ENCODE measurements at places on chromosomes 3 and 15. TPM values are rescaled to one million over a fixed set of nuclear protein-coding genes. Genes with fewer than 3 reads are reported as not detected.

HRG gene
- not detected for total RNA-seq

GRCh38 chr3:67564008-67564407, 90.4 kb downstream of the SUCLG2 start:
- DNase-seq: no peak
- H3K36me3 ChIP-seq: no peaks in the 10 kb centered on the region
- no peak overlapping the region for H3K4me3 ChIP-seq
- peaks cover 1% of the 10 kb centered on the region for H3K27me3 ChIP-seq
- H3K27ac ChIP-seq: no peak overlapping the region

GRCh38 chr3:54746722-54747121, 181.1 kb downstream of the LRTM1 start:
- H3K4me1 ChIP-seq: no peaks in the 10 kb centered on the region
- no peak overlapping the region for H3K4me3 ChIP-seq
- H3K27ac ChIP-seq: no peak overlapping the region
- H3K27me3 ChIP-seq: peaks cover 1% of the 10 kb centered on the region

CD86 gene
- total RNA-seq: not detected

GRCh38 chr3:146227486-146227885, 23.4 kb downstream of the PLSCR4 start:
- no peak overlapping the region for H3K27ac ChIP-seq
- DNase-seq: no peak
- H3K36me3 ChIP-seq: no peaks in the 10 kb centered on the region

GRCh38 chr3:8070011-8070410, 431.6 kb upstream of the LMCD1 start:
- no peak for DNase-seq
- no peaks in the 10 kb centered on the region for H3K36me3 ChIP-seq
- H3K4me1 ChIP-seq: no peaks in the 10 kb centered on the region
- no peak overlapping the region for H3K27ac ChIP-seq

- H3K4me3 ChIP-seq: no peak overlapping the region
- peak overlapping the region; percentile 75 for H3K27ac ChIP-seq
- peaks cover 3% of the 10 kb centered on the region for H3K27me3 ChIP-seq
Observed at GRCh38 chr3:57956119-57956832, 51.9 kb upstream of the FLNB start.

SELENOS gene
- total RNA-seq: 48.9 TPM

- H3K36me3 ChIP-seq: no peaks in the 10 kb centered on the region
- H3K27ac ChIP-seq: no peak overlapping the region
- no peak overlapping the region for H3K4me3 ChIP-seq
- peaks cover 2% of the 10 kb centered on the region for H3K4me1 ChIP-seq
Observed at GRCh38 chr3:134697830-134698689, 47.2 kb upstream of the KY start.

DNA sequence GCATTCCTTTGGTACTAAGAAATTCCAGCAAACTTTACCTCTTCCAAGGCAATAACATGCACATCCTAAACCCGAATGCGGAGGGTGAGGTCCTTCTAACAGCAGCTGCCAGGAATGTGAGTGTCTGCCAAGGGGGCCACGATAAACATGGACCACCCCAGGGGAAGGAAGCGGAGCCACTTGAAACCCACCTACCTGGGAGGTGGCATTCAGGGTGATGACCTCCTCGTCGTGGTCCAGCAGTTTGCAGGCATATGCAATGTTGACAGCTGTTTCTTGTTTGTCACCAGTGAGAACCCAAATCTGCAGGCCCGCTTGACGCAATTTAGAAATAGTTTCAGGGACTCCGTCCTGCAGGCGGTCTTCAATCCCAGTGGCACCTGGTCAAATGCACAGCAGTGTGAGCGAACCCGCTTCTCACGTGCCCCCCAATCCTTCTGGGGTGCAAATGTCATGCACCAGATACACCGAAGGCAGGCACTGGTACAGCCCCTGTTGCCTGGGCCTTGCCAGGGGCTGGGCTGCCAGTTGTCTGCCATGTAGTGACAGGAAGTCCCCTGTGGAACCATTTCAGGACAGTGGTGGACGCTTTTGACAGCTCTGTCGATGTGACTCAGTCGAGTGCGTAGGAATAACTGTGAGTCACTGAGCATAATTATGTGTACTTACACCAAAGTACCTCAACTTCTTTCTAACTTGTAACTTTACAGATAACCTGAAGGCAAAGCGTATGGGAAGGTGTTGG, 161.2 kb downstream of the ATP10A start:
- H3K4me3 ChIP-seq: no peak overlapping the region
- DNase-seq: no peak
- peaks cover 3% of the 10 kb centered on the region for H3K27me3 ChIP-seq
- no peaks in the 10 kb centered on the region for H3K4me1 ChIP-seq

DNA sequence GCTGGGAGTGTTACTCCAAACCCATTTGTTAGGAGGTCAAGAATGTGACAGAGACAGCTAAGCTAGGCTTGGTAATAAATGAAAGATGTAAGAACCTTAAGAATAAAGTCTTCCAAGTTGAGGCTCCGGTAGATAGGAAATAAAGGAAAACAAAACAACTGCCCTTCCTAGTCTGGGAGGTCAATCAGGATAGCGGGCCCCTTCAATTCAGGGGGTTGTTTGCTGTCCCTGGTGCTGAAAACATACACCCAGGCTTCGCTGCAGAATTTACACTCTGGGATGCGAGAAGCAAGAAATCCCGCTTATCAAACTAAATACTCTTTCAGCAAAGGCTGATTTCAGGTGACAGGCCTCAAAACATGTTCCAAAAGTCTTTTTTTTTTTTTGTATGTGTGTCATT, 393.4 kb downstream of the NTRK3 start:
- peak; percentile 30 for DNase-seq
- no peak overlapping the region for H3K27ac ChIP-seq
- no peaks in the 10 kb centered on the region for H3K27me3 ChIP-seq
- no peak overlapping the region for H3K4me3 ChIP-seq
- no peaks in the 10 kb centered on the region for H3K4me1 ChIP-seq
- no peaks in the 10 kb centered on the region for H3K36me3 ChIP-seq
